ENCODE measurements at places on chromosomes 1 and 21. TPM values are rescaled to one million over a fixed set of nuclear protein-coding genes. Genes with fewer than 3 reads are reported as not detected.

Gene ICOSLG
- total RNA-seq: 1.2 TPM

Gene SPATA21
- not detected for total RNA-seq

Gene OR6K3
- under 0.01 TPM for total RNA-seq

Gene HHAT
- total RNA-seq: 7.7 TPM

Gene KLHL21
- 81.4 TPM for total RNA-seq

Gene MX2
- total RNA-seq: 0.24 TPM

Gene LYSMD1
- total RNA-seq: 7.9 TPM

Gene LINGO4
- not detected for total RNA-seq
